ENCODE measurements at places on chromosomes 5 and 9.

DNA sequence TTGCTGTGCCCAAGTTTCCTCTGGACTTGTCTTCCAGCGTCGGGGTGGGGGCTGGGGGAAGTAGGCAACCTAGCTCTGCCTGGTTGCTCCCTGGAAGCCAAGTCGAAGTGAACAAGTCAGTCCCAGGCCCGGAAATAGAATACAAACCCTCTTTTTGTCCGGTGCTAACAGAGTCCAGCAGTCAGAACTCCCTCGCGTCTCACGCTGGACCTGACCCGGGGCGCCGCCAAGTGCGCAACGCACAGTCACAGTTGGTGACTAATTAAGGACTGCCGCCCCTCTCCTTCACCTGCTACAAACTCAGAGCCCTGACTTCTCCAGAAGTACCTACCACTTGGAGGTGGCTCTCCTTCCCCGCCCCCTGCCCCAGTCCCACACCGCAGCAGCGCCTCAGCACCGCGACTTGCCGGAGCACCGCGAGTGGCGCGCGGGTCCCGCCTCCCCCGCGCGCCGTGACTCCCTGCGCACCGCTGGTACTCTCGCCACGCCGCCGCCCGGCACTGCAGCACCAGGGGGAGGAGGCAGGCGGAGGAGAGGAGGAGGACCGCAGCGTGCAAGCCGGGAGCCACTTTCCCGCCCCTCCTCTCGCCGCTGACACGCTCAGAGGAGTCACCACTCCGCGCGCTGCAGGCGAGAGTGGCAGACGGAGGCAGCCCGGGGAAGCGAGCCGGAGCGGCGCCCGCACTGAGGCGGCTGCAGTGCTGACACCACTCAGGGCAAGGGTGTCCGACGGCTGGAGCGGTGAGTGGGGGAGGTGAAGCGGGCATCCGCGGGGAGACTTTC lies at the start of gene SV2C:
SV2C (plus strand) TSS at position 612 of the 783 bp plus-strand sequence. CDS start 48,368 bp downstream, outside the sequence.
- DNase-seq, result peak; percentile 25

DNA sequence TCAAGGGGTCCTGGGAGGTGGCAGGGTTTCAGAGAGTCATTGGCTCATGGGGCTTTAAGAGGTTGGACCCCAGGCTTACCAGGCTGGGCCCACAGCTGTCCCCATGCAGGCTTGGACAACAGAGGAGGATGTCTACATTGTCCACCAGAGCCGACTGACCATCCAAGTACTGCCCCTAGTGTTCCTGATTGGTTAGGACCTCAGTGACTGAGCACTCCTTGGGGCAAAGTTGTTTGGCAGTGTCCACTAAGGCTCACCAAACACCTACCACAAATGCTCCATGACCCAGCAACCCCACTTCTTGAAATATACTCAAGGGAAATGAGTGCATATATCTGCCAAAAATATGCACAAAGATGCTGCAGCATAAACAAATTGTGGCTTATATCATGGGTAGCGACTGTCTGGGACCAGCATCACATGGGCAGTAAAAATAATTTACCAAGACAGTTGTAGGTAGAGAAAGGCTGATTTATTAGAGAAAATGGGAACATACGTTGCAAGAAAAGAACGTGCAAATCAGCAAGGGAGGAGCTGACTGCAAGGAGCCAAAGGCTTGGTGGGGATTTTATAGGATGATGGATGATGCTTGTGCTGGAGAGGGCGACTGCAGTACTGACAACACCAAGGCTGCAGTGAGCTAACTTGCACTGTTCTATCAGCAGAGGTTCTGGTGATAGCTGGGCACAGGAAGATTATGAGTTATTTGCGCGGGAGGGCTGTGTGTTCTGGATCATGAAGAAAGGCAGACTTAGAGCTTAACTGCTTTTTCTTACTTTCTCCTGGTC lies 265.2 kb downstream of the GADD45G start:
- DNase-seq, result no peak

DNA sequence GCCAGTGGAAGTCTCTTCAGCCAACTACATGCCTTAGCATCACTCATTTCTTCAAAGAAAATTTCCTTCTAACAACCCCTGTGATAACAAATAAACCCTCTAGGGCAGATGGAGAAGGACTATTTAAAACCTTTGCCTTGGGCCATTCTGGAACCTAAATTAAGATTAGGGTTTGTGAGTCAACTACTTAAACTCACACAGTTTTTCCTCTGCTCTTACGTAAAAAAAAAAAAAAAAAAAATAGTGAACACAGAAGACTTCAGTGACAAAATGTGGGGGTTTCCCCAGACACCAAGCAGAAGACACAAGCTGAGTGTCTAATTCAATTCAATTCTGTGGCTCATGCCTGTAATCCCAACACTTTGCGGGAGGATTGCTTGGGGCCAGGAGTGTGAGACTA lies 65.8 kb upstream of the ERCC6L2 start:
- DNase-seq, result no peak

DNA sequence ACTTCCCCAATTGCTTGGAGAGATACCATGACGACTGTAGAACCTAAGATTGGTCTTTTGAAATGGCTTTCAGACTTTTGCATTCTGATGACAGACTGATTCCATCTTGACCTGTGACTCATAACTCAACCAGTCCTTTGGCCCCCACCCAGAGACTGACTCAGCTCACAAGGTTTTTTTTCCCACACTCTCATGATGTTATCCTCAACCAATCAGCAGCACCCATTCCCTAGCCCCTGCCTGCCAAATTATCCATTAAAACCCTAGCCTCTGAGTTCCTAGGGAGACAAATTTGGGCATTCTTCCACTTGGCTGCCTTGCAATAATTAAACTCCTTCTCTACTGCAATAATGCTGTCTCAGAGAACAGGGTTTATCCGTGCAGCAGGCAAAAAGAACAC lies 1263.3 kb upstream of the CDH9 start:
- no peak for DNase-seq

DNA sequence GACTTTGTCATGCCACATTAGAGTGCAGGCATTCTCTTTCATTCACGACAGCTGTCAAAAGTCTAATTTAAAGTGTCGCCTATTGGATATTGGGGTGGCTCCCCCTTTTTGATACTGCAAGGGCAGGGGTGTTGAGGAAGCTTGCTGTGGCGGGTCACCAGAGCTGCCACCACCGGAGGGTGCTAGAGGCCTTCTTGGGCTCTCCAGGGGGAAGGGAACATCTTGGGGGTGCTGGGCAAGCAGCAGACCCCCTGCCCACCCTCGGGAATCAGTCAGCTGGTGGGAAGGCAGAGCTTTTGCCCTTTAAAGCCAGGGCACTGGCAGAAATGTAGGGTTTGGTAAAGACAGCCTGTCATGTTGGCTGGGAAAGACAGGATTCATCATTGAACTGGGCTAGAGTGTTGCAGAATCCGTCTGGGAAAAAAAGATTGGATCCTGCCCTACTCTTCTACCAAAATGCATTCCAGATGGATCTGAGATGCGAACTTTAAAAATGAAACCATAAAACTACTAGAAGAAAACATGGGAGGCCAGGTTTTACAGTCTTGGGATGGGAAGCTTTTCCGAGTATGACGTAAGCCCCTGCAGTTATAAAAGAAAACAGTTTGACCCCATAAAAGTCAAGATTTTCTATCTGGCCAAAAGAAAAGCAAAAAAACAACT lies 22.3 kb downstream of the COL5A1 start:
- DNase-seq, result no peak

- DNase-seq, result no peak
Observed at GRCh38 chr5:153543959-153544470, 53.5 kb downstream of the GRIA1 start.

- no peak for DNase-seq
Observed at GRCh38 chr5:43313854-43314457, 744 bp upstream of the HMGCS1 start.

- no peak for DNase-seq
Observed at GRCh38 chr5:157819502-157820115, 39.3 kb downstream of the CLINT1 start.

DNA sequence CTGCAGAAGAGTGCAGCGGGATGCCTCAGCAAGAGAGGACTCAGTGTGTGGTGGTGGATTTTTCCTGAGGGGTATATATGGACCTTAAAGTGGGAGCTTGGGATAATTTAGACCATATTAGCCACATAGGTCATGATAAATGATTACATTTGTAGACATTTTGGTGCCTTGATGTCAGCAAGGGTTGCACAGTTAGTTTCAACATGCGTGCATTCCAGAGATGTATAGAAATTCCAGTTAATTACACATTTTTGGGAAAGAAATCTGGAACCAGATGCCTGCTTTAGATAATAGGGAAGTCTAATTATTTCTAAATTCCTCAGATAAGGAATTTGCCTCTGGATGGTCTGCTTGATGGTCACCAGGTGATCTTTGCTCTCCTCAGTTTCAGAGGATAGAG lies 440.6 kb upstream of the PAPPA start:
- no peak for DNase-seq

DNA sequence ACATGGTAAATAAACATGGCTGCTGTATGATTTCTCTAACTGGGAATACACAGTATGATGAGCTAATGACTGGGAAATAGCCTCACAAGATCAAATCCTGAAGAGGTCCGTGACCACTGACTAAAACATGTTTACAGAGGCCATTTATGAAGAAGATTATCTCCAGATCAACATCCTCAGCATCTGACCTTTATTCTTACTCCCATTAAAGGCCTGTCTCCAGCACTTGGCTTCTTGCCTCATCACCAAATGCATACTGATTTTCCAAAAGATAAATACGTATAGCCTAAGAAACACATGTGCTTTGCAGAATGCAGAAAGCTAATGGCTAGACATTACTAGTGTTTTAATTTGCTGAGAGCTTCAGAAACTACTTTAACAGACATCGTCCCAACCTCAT lies 108.0 kb upstream of the TSLP start:
- no peak for DNase-seq

DNA sequence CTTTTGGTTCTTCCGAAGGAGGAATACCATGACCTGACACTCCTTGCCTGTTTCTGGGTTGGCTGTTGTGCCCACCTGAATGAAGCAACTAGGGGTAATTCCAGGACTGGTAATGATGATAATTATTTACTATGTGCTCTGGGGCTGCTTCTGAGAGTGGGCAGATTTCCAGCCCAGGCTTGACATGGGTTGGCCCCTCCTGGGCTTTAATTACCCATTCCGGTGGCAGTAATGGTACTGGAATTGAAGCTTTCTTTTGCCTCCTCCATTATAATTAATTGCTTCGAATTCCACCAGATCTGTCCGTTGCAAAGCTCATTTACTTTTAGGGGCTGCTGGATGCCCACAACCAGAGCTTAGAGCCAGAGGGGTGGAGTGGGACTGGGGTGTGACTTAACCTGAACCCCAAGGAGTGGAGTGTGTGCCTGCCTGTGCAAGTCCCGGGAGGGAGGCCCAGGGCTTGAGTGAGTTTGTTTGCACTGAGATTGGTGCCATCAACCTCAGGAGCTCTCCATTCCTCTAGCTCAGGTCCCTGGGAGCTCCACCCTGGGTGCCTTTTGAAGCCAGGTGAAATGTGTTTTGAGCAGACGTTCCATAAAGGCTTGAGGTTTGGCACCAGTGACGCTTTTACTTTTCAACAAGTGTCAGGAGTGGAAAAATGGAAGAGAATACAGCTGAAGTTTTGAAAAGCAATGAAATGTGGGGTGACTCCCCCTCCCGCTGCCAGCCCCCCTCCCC lies 214.6 kb downstream of the PDZD2 start:
- DNase-seq, result no peak

DNA sequence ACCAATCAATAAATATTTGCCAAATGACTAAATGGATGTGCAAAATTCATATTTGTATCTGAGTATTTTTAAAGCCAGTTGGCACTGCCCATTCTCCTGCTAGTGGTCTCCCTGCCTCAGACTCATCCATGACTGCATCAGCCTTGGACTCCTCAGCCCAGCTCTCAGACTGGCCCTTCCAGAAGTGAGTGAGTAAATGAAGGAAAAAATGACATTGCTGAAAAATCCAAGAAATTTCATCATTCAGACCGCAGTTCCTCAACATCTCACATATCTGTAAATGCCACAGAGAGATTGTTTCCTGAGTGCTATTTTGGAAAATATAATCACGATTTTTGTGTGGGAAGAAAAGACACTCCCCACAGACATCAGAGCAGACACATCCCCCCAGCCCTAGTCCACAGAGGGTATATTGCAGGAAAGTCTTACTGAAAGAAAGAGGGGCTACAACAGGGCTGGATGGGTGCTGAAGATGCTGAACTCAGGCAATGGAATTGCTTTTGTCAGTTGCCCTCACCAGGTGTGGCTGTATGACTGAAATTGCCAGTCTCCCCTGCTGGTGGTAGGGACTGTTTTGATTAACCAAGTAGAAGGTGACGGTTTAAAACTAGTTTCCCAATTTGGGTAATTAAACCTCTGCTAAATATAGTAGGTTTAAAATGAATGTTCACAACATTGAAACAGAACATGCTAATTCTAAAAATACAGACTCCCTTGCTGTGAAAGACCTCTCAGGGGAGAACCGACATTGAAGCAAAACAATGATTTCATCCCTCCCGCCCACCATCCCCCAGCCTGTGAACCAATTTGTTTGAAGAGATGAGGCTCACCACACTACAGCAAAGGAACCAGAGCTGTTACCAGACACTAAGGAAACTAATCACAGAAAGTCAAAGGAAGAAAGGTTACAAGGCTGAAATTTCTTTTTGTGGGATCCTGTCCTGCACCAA lies 158.8 kb downstream of the DEPDC1B start:
- DNase-seq, result no peak

DNA sequence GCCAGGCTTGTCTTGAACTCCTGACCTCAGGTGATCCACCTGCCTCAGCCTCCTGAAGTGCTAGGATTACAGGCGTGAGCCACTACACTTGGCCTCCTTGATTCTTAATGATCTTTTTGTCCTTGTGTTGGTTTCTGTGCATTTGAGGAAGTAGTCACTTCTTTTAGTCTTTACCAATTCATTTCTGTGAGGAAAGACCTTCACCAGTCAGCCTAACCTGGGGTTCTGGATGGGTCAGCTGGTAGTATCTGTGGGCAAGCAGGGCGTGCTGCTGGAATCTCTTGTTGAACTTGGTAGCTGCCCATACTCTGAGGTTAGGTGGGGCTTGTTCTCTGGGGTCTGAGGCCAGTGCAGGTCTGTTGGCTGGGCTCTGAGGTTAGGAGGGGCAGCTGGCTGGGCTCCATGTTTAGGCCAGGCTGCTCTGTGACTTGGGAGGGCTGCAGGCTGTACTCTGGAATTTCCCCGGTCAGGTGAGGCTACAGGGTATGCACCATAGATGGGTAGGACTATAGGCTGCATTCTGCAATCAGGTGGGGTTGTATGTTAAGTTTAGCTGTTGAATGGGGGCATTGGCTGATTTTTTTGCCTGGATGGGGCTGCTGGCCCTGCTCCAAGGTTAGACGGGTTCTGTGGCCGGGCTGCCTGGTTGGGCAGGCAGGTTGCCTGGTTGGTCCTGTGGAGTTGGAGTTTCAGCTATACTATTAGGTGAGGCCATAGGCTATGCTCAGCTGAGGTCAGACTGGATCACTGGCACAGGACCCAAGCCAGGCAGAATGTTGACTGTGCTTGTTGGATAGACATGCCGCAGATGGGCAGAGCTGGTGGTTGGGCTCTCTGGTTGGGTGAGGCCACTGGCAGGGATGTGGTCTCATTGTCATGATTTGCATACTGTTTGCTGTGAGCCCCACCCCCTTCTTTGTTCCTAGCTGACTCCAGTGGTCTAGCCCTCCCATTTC lies 19.2 kb downstream of the UBAP1 start:
- DNase-seq, result no peak

DNA sequence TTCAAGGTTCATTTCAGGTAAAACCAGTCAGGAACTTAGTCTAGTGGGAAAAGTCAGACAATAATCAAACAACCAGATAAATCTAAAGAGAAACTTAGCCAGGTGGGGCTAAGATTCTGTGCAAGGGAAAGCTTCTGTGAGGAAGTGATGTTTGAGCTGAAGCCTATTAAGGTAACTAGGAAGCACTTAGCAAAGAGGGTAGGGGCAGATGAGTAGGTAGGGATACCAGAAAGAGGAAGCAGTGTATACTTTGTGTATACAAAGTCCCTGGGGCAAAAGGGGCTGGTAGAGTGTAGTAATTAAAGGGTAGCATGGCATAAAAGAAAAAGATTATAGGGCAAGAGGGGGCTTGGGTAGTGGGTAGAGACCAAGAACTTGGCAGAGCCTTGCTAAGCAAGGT lies 3.6 kb upstream of the SPATA24 start:
- no peak for DNase-seq
